T-cell (primary cell): ENCODE measurements at places on chromosomes 1 and 21. TPM values are rescaled to one million over a fixed set of nuclear protein-coding genes. Genes with fewer than 3 reads are reported as not detected.

- DNase-seq: no peak
These were observed 664.4 kb downstream of the MATN1 start for GRCh38 chr1:30058970-30059369.

ZNF683 gene
- total RNA-seq: 23.1 TPM

DNA sequence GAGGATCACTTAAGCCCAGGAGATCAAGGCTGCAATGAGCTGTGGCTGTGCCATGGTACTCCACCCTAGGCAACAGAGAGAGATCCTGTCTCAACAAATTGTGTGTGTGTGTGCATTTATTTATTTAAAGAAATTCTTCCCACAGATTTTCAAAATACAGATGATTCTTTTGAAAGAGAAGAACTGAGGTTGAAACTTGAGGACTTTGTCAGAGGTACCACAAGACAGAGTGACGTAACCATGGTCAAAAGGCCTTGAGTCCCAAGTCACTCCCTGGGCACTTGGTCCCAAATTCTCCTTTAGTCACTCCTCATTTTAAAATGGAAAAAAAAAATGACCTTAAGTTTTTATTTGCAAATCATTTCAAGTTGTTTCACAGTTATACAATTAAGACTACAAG, 57.4 kb downstream of the TIAM1 start:
- no peak for DNase-seq

- DNase-seq: peak; percentile 67
These were observed 43.6 kb downstream of the C21orf91 start for GRCh38 chr21:17775431-17776126.

DNA sequence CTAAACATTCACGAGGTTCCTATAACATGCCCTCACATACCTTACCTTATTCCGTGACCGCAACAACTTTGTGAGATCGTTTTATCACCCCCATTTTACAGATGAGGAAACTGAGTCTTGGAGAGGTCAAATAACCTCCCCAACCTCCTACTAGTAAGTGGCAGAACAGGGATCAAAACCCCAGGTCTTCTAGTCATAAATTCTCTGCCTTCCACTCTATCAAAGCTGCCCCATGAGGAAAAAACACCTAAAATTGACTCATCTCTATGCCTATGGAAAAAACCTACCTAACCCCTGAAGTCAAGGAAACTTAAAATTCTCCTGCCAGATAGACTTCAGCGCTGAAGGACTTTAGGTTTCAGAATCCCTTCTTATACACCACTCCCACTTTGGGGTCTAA, 69.5 kb upstream of the ERRFI1 start:
- no peak for DNase-seq

ALX3 gene
- total RNA-seq: not detected

GRCh38 chr21:28538987-28539622, 453.6 kb downstream of the LTN1 start:
- no peak for DNase-seq

VANGL1 gene
- 1.7 TPM for total RNA-seq

DNA sequence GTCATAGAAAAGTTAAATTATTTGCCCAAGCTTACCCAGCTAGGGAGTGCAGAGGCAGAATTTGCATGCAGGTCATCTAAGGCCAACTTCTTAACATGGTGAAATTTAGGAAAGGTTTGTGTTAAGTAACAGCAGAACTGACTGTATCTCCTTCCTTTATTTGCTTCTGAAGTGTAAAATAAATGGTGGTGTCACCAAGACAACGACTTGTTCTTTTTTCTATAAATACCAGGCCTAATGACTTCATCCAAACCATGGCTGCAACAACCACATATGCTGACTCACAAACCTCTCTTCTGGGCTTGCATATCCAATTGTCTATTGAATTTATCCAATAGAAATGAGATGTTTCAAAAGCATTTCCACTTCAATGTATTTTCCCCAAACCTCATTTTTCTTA, 19.1 kb downstream of the COL24A1 start:
- no peak for DNase-seq

C1orf185 gene
- not detected for total RNA-seq

F3 gene
- not detected for total RNA-seq

TAS1R2 gene
- total RNA-seq: not detected

DNA sequence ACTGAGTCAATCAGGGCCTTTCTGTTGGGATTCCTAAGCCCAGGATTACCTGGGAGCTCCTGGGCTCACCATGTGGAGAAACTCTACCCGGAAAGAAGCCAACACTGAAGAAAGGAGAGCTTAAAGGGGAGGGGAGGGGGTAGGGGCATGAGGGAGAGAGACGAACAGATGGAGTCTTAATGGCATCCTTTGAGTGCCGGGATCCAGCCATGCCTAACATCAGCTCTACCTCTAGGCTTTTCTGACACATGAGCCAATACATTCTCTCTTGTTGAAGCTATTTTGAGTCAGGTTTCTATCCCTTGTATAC, 75.0 kb downstream of the NPHP4 start:
- DNase-seq: no peak

GRCh38 chr1:75985827-75986226, 53.6 kb upstream of the ASB17 start:
- no peak for DNase-seq

DNA sequence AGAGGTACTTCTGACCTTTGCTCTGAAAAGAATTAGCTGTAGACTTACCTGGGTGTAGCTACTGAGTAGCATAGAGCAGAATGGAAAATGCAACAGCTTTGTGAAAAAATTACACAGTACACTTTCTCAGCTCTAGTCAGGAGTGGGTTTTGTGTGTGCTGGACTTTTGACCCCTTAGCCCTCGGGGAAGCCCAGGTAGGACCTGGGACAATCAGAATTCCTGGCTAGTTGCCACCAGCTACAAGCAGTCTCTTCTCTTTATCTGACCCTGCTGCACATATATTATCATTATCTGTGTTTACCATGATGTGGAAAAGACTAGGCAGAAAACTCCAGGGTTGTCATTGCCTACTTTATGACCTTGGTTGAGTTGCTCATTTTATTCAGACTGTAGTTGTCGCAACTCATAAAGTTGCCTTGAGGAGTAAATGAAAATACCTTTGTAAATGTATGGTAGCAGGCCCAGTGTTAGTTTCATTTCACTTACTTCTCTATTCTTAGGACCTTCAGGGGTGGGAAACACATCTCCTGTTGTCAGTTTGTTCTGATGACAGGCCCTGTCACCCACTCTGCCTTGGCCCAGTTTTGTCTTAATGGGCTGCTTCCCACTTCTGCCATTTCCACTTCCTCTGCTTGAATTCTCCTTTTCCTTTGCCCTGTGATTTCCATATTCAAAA, 5.4 kb downstream of the NEK7 start:
- no peak for DNase-seq

- no peak for DNase-seq
These were observed 37.5 kb downstream of the PGM1 start for GRCh38 chr1:63630666-63631065.

- DNase-seq: no peak
These were observed 123.4 kb upstream of the COL6A1 start for GRCh38 chr21:45858180-45858579.

DNA sequence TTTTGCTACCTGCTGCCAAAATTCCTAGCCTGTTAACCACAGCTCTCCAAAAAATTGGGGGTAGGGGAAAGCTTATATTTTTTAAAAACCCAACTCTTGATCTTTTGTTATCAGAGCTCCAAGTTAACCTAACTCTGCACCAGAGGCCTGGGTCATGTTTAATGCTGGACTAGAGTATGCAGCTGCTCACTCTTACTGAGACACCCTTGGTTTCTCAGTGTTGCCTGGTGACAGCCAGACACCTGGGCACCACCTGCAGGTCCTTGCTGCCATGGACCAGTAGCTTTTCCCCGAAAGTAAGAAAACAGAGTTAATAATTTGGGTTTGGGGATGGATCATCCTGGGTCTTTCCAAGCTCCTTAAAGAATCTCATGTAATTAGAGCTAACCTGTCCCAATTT, 30.1 kb downstream of the KCNJ6 start:
- DNase-seq: no peak

DNA sequence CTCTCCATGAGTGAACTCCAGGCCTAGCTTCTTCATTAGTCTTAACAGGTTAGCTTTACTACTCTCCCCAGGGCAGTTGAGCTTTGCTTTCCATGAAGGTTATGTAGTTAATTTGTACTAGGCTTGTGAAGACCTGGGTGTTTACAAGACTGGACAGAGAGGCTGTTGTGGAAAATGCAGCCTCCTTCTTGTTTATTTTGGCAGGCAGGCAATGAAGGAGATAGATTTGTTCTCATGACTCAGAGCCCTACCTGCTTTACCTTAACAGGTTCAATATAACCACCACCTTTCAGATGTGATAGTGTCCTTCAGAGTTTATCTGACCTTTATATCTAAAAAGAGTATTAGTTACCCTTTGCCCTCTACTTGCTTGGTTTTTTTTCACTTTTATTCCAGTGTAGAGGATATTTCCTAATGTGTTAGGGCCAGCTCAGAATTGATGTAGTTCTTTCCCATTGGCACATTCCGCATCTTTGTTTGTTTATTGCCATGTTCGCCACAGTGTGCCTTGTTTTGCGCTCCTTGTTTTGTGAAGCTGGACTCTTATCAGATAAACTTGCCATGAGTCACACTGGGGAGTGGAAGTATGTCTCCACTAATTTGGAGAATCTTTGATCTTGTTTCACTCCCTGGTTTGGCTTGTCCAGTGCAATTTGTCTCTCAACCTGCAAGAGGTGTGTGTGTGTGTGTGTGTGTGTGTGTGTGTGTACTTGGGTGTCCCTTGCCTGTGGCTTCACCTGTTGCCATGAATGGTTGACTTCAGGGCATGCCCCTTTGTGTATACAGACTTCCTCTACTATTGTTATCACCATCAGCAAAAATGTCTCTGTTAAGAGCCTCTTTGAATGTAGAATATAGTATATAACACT, 87.4 kb upstream of the MACF1 start:
- DNase-seq: no peak

HFM1 gene
- not detected for total RNA-seq

MTARC2 gene
- not detected for total RNA-seq

TAF13 gene
- 8.7 TPM for total RNA-seq

LRRC38 gene
- not detected for total RNA-seq

DNA sequence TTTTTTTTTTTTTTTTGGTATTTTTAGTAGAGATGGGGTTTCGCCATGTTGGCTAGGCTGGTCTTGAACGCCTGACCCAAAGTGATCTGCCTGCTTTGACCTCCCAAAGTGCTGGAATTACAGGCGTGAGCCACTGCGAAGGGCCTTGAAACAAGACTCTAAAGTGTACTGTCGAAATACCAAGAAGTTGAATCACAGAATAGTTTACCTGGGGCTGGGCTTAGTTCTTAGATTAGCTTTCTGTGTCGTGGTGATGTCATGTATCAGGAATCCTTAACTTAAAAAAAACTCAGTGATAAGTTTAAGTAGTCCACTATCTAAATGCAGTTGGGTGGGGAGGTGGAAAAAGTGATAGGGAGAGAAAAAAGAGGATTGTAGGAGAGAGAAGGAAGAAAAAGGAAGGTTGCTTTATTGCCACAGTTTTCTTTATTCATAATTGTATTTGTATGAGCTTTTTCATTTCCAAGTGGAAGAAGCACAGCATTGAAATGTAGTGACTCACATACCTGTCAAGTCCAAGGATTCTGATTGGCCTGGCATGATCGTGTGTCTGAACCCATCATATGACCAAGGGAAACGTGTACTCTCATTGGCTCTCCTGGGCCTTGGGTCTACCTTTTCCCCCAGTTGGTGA, 13.4 kb downstream of the ITSN1 start:
- DNase-seq: no peak

DNA sequence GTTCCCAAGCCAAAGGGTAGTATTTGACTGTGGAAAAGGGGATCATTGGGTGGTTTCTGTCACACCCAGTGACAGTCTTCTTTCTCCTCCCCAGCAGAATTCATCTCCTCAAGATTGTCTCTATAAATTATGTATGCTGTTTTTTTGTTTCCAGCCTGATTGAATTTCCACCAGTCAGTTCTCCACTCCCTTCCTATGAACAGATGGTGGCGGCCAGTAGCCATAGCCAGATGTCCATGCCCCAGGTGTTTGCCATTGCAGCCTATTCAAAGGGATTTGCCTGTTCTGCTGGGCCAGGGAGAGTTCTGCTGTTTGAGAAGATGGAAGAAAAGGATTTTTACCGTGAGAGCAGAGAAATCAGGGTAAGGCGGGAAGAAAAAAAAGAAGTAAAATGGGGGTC, 12.9 kb downstream of the CFAP57 start:
- no peak for DNase-seq

GRCh38 chr1:234620272-234621126, 10.5 kb upstream of the IRF2BP2 start:
- no peak for DNase-seq

- DNase-seq: peak; percentile 60
These were observed 735 bp downstream of the NBL1 start for GRCh38 chr1:19644681-19645410.

RPS27 gene
- 5,898 TPM for total RNA-seq

DNA sequence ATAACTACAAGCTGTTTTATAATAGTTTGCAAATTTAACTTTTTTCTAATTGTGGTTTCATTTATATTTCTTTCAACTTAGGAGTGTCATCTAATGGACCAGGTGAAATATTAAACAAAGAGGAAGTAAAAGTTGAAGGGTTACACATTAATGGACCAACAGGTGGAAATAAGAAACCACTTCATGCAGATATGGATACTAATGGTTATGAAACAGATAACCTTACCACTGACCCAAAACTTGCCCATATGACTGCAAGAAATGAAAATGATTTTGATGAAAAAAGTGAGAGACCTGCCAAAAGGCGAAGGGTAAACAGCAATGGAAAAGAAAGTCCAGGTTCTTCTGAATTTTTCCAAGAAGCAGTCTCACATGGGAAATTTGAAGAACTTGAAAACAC, 59.7 kb downstream of the MIER1 start:
- DNase-seq: no peak

ELOA gene
- total RNA-seq: 26.0 TPM

- no peak for DNase-seq
These were observed 67.4 kb downstream of the KCNJ6 start for GRCh38 chr21:37848721-37849490.

DNA sequence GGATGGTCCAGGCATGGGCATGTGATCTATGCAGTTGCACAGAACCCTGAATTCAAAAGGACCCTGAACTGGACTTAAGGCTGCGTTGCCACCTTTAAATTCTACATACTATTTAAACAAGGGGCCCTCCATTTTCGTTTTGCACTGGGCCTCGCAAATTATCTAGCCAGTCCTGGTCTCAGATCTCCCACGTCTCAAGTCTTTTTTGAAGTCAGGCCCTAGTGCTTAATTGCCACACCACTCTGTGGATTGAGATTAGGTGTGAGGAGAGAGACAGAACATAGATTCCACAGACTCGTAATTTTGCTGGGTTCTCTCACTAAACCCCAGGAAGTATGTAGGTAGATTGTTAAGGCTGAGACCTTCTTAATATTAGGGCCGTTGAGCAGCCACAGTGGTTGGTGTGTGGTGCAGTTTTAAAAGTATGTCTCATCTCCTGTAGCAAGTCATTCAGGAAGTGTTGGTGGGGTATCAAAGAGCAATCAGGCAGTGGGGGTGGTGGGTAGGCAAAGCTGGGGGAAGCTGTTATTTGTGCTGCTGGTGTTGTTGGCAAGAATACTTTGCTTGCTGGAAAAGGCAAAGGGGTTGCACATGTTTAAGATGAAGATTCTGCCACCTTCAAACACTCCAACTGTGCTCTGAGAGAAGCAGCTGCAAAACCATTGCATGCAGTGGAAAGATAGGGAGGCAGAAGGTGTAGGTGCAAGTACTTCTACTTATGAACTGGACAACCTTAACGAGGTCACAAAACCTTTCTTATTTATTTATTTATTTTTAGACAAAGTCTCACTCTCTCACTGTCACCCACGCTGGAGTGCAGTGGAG, 11.2 kb downstream of the CD84 start:
- DNase-seq: peak; percentile 75

FTCD gene
- total RNA-seq: 2.3 TPM
